GDM1 (cell line): ENCODE measurements at places on chromosomes 16 and 17.

GRCh38 chr16:85201574-85201973, 89.3 kb upstream of the CIBAR2 start:
- no peak for DNase-seq

GRCh38 chr16:4700997-4701743, 7.8 kb downstream of the NUDT16L1 start:
- DNase-seq = no peak

DNA sequence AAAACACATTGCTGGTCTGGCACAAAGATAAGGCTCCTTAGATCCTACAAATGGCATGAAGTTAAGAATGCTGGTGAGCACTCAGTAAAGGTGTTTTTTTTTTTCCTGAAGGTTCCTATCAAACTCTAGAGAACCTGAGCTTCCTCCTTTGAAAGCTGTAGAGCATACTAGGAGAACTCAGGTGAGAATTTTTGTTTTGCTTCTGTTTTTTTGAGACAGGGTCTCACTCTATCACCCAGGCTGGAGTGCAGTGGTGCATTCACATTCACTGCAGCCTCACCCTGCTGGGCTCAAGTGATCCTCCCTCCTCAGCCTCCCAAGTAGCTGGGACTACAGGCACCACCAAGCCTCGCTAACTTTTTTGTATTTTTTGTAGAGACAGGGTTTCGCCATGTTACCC, 21.0 kb upstream of the CIITA start:
- DNase-seq = no peak

DNA sequence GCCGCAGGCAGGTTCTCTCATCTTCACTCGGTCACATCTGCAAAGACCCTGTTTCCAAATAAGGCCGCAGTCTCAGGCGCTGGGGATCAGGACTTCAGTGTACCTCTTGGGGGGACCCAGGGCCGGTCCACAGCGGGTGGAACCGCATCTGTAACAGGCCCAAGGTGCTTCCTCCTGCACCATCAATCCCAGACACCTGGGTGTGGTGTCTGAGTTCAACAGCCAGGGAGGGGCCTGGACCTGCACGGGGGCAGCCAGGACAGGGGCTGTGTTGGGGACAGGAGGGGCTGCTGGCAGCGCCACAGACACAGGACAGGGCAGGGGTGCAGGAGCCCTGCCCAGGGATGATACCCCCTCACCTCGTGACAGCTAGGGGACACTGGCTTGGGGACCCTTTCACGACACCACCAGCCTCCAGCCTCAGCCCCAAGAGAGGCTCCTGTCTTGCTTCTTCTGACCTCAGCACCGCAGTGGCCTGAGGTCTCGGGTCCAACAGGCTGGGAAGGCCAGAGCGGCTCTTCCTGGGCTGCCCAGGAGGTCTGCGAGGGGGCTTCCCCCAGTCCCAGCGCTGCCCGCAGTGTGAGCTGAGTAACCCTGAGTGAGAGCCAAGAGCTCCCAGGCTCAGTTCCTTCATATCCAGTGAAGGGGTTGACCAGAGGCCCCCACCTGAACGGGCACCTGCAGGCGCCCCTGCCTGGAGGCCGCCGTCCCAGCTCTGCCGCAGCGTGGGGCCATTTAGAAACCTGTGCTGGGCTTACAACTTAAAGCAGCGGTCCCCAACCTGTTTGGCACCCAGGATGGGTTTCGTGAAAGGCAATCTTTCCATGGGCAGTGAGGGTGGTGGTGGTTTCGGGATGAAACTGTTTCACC, 30.7 kb upstream of the BAHCC1 start:
- no peak for DNase-seq

DNA sequence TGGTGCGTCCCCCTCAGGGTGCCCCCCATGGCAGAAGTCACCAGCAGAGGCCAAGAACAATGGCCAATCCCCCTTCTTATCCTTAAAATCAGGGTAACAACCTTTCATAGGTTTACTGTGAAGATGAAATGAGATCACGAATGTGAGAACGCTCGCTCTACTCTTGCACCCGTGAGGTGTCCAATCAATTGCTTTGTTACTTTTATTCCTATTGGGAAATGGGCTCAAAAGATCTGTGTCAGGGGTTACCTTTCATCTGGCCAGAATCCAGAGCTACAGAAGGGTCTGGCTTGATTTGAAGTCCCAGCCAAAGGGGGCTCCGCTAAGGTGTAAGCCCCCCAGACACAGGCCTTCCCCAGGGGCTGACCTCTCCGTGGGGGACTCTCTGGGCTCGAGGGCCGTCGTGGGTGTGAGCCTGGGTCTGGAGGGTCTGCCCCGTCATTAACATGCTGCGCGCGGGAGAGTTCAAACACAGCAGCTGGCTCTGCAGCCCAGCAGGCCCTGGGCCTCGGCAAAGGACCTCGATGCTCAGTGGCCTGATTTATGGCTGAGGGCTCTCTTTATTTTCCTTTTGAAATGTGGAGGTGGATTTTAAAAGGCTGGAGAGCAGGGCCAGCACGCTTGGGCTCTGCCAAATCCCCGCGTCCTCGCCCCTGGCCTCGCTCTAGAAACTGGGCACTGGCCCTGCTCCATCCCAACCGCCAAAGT, 10.4 kb downstream of the ABR start:
- DNase-seq = no peak

- no peak for DNase-seq
Measured at GRCh38 chr17:40366861-40367518, 2.5 kb upstream of the GJD3 start.

GRCh38 chr16:27994686-27995085, 68.8 kb downstream of the GSG1L start:
- DNase-seq = no peak

GRCh38 chr16:8919089-8919933, 37.2 kb downstream of the LITAFD start:
- no peak for DNase-seq

- no peak for DNase-seq
Measured at GRCh38 chr16:11088074-11088730, 143.8 kb downstream of the CLEC16A start.

- no peak for DNase-seq
Measured at GRCh38 chr16:83870830-83871229, 28.1 kb upstream of the MLYCD start.

DNA sequence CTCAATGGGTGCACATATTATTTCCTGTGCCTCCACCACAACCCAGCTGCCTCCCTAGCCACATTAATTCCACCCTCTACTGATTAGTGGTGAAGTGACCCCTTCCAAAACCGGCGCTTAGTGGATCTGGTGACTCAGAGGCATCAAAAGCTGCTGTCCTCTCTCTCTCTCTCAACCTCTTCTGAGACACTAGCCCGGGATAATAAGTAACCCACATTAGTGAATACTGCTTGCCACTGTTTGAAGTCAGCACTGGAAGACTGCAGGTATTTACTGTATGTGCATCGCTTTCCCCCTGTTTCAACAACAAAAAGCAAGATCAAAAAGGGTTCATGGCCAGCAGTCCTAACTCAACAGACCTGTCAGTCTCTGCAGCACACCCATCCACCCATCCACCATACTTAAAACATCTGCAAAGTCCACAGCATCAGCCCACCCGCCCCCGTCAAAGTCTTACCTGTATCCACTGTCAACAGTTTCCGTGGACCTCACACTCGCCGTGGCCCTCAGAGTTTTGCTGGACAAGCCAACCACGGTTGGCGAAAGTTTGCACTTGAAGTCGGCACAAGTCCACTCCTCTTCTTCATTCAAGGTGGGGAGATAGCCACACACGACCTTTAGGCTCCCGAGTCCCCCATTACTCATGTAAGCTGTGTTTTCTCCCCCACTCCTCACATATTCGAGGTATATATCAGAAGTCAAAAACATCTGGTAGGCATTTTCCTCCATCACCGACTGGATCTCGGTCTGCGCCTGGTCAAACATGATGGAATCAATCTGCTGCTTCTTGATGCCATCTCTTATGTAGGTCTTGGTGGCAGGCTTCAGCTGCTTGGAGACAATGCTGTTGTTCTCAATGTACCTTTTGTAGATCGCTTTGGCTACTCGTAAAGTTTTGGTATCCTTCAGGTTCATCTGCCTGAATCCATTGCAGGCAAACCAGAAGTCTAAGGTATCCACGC, 3.8 kb downstream of the AXIN2 start:
- DNase-seq = no peak

DNA sequence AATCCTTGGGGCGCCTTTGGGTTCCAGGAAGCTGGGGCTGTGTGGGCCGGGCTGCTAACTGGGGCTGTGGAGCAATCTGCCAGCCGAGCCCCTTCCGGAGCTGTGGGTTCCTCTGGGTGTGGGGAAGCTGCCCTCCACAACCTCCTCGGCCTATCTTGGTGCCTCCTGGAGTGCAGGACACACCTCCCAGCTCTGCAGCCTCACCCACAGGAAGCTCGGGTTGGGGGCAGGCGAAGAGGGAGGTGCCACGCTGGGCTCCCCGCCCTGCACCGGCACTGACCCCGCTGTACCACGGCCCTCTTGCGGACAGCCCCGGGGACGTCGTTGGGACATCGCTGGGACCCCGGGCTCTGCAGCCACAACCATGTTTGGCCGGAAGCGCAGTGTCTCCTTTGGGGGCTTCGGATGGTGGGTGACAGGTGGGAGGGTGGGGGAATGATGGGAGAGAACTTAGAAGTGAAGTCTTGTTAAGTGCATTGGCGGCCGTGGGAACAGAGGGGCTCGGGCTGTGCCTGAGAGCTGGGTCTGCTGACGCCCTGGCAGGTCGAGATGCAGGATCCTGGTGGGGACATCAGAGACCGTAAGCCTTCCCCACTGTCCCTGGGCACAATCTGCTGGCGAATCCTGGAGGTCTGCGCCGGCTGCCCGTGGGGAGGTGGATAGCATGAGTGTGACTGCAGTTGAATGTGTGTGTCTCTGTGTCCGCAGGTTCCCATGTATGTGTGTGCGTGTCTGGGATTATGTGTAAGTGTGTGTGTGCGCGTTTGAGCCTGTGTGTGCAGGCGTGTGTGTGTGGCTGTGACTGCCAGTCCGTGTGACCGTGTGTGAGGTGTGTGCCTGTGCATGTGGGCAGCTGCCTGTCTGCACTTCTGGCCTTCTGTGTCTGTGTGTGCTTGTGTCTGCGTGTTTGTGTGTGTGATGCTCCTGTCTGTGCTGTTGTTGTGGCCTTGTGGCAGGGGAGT, at the start of gene RAP1GAP2:
RAP1GAP2 (plus strand) TSS at position 275 of the 962 bp plus-strand sequence; CDS start at position 365, 90 bp downstream.
- DNase-seq = peak; percentile 94

GRCh38 chr17:47969930-47970724, 786 bp upstream of the CDK5RAP3 start:
- no peak for DNase-seq

DNA sequence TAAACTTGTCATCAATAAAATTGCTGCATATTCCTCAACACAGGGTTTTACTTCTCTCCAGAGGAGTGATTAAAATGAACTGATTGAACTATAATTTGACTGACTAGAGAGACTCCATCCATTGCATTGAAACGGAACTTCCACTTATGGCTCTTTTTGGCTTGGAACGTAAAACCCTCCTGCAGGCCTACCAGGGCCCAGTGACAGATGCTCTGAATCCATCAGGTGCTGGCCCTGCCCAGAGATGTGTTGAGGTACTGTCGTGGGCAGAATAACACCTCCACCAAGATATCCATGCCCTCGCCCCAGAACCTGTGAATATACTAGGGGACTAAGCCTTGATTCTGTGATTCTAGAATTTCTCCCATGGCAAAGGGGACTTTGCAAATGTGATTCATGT, 45.4 kb downstream of the CBLN1 start:
- no peak for DNase-seq

DNA sequence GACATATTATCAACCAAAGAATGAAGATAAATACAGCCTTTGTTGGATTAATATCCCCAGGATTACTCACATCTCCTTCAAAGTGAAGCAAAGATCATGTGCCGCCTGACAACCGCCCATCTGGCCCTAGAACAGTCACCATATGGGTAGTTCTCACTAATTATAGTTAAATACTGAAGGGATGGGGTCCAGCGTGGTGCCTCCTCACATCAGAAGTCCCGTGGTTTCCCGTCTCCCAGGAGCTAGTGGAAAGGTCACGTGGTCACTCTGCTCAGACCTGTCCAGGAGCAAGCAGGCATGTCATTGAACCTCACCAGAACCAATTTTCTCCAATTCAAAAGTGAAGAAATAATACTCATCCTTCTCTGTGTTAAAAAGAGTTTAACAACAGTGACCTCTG, 434.5 kb downstream of the SHISA9 start:
- DNase-seq = no peak

DNA sequence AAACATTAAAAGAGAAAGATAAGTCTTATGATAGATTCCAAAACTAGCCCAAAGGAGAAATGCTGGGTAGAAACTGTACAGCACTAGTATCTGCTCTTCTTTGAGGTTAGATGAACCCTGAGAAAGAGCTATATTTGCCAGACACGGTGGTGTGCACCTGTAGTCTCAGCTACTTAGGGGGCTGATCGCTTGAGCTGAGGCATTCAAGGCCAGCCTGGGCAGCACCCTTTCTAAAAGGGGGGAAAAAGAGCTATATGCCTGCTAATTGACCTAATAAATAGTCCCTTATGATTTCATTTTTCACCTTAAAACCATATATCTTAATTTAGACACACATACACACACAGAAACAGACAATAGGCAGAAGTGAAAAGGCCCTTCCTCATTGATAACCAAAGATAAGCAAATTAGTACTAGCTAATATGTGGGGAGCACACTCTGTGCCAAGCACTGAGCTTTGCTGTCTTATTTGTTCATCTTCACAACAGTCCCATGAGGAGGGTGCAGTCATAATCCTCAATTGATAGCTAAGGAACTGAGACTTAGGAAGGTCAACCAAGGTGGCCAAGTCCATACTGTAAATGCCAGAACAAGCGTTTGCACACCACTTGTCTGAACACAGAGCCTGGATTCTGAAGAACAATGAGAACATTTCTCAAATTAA, 56.6 kb upstream of the NLK start:
- DNase-seq = no peak

- DNase-seq = no peak
Measured at GRCh38 chr17:73145641-73146040, 19.2 kb upstream of the SSTR2 start.

- DNase-seq = no peak
Measured at GRCh38 chr16:68297908-68298307, 12.8 kb downstream of the SLC7A6OS start.

DNA sequence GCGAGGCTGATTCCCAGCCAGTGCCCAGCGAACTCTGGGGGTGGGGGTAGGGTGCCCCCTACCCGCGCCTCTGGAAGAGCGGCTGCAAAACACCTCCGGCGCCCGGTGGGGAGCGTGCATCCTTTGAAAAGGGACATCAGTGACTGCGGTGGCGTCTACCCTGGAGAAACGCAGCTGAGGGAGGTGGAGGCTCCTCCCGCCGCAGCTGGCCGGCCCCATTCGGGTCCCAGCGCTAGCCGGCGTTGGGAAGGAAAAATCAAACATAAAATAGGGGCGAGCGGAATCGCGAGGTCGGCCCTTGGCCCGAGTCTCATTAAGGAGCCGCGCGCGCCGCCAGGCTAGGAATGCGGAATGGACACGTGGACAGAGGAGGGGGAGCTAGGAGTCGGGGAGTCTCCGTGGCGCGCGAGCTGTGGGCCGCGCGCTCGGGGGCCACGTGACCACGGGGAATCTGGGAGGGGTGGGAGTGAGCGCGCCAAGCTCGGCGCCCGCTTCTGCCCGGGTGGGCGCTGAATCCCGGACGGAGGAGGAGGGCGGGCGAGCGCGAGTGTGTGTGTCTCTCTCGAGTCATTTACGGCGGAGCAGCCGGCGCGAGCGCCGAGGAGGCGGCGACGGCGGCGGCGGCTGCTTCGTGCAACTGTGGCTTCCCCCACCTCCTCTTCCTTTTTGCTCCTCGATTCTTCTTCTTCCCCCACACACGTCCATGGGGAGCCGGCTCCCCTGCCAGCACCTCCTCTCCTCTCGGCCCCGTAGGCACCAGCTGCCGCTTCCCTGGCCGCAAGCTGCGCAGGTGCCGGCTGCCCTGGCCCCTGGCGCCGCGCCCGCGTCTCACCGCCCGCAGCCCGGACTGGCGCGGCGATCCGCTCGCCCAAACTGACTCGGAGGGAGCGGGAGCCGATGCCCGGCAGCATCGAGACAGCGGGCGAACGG, at the start of gene TMEM132E:
TMEM132E (plus strand) TSS at position 566 of the 930 bp plus-strand sequence. CDS start 1,495 bp downstream, outside the sequence.
- DNase-seq = no peak
